Activated naive CD4-positive, alpha-beta T cell treated with anti-CD3 and anti-CD28 coated beads, Interleukin-2, amount 50 U/mL, for 72 hours (primary cell): ENCODE measurements at places on chromosomes 7 and 10.
A peak's percentile ranks its signal among the peaks of the same experiment; 100 is the strongest.

GRCh38 chr10:72561745-72562166, 64.1 kb downstream of the MICU1 start:
- no peak for DNase-seq

GRCh38 chr7:47543714-47544113, 38.2 kb downstream of the TNS3 start:
- DNase-seq = no peak

GRCh38 chr7:129741743-129742213, 130.3 kb downstream of the NRF1 start:
- no peak for DNase-seq

DNA sequence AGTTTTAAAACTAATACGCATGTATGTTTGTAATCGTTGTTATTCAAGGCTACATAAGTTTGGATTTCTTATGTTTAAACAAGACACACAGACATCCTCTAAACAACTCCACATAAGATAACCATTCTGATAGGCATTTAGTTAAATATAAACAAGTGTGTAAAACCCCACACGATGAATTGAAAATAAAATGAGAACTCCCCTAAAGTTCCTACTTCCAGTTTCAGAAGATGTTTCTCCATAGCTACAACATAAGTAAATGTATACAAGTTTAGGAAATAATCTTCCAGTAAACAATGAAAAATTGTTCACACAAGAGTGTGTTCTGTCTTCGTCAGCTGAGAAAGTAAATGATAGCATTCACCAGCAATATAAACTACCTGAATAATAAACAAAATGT, 246.8 kb downstream of the RNLS start:
- DNase-seq = no peak

- no peak for DNase-seq
Measured at GRCh38 chr10:133166504-133166827, 6.4 kb downstream of the KNDC1 start.

GRCh38 chr10:21452203-21452602, 73.3 kb downstream of the SKIDA1 start:
- no peak for DNase-seq

DNA sequence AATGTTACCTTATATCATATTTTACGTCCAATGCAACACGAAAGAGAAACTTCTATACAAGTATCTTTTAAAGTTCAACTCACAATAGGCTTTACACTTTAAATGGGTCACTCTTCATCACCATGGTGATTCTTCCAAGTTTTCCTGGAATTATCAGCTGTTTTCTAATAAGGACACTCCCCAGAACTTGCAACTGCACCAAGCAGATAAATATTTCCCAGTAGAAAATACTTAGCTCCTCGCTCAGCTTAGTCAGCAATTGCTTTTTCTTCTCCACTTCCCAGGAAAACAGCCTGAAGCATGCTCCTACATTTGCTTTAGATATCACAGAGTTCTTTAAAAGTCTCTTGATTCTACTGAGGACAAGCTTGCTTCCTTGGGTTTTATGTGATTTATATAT, 25.7 kb upstream of the ADD3 start:
- DNase-seq = no peak

DNA sequence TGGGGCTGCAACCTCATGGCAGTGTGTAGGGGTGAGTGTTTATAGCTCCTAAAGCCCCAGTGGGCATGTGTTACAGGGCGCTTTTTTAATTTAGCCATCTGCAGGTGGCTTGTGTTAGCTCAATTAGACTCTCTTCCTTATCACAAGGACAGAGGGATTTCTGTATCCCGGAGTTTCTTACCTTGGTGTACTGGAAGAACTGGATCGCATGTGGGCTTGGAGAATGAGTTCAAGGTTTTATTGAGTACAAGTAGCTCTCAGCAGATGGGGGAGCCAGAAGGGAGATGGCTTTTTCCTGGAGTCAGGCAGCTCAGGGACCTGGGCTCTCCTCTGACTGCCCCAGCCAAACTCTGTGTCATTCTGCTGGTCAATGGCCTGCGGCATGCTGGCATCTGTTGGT, 153.5 kb upstream of the C7orf33 start:
- DNase-seq = no peak

- DNase-seq = no peak
Measured at GRCh38 chr7:103972779-103973434, 16.6 kb downstream of the RELN start.

- no peak for DNase-seq
Measured at GRCh38 chr7:30268586-30268985, 15.8 kb upstream of the ZNRF2 start.

- no peak for DNase-seq
Measured at GRCh38 chr10:64952042-64952441, 1430.8 kb downstream of the REEP3 start.

DNA sequence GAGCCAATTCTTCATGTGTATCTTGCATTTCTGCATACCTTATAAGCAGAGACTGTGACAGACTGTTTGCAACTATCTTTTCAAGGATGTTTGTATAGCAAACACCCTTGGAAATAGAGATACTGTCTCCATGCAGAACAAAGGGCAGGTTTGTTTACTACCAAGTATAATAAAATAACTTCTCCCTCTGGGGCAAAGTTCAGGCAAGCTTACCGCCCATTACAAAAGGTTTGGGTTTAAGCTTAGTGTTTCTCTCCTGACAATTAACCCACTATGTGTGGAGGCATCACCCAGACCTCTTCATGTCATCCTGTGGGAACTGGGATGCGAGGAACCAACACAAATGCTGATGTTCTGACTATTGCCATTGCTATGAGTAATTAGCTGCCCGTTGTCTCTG, 479.1 kb upstream of the ZMIZ1 start:
- DNase-seq = no peak

DNA sequence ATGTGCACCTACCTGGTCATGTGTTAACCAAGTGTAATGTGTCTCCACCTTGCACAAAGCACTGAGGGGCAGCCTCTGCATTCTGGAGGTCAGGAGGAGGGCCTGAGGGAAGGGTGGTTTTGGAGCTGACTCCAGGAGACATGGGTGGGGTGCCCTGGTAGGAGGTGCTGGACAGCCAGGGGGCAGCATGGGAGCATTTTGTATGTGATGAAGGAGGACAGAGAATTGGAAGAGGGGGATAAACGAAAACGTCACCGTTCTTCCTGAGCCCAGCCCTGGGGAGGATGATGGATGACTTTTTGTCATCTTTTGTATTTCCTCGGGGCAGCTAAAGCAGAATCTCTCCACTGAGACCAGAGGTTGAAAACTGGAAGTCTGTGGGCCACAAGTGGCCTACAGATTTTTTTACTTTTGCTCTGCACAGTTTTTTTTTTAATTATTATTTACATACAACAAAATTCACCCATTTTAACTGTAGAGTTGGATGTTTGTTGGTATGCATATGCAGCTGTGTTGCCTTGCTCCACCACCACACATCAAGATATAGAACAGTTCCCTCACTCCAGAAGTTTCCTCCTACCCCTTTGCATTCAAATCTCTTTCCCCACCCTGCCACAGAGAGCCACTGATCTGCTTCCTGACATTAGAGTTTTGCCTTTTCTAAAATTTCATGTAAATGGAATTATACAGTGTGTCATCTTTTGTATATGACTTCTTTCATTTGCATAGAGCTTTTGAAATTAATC, 242.5 kb downstream of the VTI1A start:
- no peak for DNase-seq

- peak; percentile 6 for DNase-seq
Measured at GRCh38 chr10:77279207-77279606, 358.4 kb downstream of the KCNMA1 start.

GRCh38 chr10:62019013-62019684, 117.7 kb downstream of the ARID5B start:
- no peak for DNase-seq

- no peak for DNase-seq
Measured at GRCh38 chr10:132815168-132815857, 29.4 kb upstream of the NKX6-2 start.

DNA sequence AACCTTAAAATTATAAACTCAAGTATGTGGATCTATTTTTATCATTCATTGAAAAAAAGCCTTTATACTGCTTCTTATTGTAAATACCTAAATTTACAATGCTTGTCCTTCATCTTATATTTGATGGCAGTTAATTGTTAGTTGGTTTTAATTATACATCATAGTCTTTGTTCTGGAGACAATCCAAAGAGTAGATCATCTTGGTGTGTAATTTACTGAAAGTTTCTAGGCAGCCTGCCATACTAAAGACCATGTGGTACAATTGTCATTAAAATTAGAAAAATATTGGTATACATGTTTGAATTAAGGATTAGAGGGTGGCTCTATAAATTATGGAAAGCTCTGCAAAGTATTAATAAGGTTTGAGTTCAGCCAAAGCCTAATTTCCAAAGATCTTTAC, 231.4 kb downstream of the KCND2 start:
- no peak for DNase-seq

DNA sequence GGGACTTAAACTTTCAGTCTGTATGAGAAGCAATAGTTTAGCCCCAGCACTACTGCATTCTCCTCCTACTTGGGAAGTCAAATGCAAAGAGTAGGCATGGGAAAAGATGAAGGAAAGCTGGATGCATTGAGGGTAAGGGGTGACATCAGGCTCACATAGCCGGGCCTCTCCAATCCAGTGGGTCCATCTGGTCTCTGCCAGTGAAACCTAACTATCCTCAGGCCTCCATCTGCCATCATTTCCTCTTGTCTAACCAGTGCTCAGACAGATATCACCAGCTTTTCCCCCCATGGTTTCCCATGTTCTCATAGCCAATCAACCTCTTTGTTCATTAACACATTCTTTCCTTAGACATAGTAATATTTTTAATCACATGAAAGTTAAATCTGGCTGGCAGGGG, 118.3 kb downstream of the DGKI start:
- no peak for DNase-seq

- no peak for DNase-seq
Measured at GRCh38 chr7:152076940-152077933, 51.8 kb downstream of the GALNT11 start.

DNA sequence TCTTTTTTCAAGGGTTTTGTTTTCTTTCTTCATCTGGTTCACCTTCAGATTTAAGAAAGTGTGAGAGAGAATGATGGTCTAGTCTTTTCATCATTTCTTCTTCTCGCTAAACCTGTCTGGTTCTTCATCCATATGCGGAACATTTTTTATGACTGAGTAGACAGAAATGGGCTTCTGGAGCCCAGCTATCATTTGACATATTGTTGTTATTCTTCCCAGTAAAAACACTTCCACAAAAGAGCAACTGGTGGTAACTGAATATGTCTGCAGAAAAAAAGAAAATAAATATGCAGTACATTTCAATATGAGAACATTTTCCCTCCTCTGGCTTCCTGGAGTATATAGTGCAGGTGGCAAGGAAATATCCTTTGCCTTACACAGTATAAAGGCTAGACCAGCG, 209.5 kb downstream of the JCAD start:
- no peak for DNase-seq

- no peak for DNase-seq
Measured at GRCh38 chr7:42768045-42768444, 143.8 kb downstream of the C7orf25 start.

DNA sequence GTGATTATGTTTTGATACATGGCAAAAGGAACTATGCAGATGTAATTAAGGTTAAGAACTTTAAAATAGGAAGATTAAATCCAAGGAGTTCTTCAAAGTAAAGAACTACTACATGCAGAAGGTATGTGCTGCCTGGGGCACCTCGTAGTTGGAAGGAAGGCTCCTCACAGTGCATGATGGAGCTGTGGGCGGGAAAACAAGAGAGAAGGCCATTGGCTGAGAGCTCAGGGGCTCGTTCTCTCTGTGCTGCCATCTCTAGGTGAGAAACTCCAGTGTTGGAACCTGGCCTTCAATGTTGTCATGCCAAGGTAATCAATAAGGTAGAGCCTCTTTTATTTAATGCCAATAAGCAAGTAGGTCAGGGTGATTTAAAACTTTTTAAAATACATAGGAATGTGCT, 391.4 kb upstream of the ETV1 start:
- no peak for DNase-seq

- no peak for DNase-seq
Measured at GRCh38 chr7:11437994-11438393, 394.0 kb downstream of the THSD7A start.

GRCh38 chr7:37330775-37331174, 117.9 kb downstream of the ELMO1 start:
- no peak for DNase-seq

DNA sequence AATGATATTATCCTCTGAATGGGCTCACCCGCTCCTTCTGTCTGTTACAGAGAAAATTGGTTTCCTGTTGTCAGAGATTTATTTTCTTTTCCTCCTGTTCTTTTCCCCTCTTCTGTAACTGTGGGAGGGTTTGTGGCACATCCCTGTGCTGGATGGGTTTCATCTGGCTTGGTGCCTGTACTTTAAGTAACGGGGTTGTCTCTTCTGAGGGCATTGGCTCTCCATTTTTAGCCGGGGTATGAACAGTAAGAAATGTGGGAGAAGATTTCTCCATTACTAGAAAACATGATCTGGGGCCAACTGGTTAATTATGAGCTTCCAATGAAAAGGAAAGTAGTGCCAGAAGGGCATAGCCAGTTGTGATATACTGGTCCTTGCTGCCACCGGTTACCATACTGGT, 142.6 kb downstream of the SND1 start:
- DNase-seq = no peak

DNA sequence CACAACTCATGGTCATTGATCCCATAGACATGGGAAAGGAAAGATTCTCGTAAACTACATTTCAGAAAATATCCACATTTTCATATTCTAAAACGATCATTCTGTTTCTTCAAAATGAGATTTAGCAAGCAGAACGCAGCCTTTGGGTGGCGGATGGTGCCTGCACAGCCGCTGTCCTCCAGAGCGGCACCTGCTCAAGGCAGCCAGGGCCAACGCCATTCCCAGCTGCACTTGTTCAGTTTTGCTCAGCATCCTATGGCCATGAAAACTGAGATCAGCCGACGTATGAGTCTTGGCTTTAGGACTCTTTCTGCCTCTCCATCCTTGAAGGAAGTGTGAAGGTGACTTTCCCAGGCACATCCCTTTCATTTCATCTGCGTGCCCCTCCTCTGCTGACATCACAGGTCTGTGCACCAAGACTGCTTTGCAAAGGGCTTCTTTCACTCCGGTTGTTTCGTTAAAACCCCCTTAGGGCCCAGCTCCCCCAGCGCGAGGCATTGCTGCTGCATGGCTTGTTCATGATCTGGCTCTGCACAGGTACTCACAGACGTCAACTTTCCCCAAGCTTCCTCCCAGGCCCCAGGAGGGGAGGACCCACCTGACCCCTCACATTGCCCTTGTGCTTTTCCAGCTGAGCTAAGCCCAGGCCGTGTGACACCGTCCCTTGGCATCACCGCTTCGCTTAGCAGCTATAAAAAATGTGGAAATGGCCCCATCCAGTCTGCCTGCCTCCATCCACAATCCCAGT, 37.2 kb downstream of the TCERG1L start:
- DNase-seq = no peak

- DNase-seq = no peak
Measured at GRCh38 chr7:142094861-142095260, 16.7 kb upstream of the MGAM2 start.

DNA sequence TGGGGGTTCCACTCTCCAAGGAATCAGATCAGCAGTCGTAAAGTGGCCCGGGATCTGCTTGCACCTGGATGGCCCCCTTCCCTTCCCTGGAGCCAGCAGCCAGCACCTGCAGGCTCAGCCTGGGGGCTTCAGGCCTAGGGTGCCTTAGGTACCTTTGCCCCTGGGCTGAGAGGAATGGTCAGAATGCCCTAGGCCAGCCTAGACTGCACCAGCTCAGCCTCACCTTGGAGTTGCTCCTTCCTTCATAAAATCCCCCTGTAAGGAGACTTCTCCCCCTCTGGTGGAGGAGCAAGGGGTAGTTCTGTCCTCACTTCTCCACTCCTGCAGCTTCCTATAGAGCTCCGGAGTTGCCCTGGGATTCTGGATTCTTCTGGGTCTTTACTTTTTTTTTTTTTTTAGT, 32.4 kb upstream of the LBX1 start:
- no peak for DNase-seq

GRCh38 chr7:87505122-87505521, 29.6 kb upstream of the ABCB4 start:
- DNase-seq = no peak
